ENCODE measurements at places on chromosomes 11 and 22.

GRCh38 chr22:45196926-45197605 is 33.3 kb downstream of the NUP50 start:
- no peak for DNase-seq
- H3K4me1 ChIP-seq = peaks cover 55% of the 10 kb centered on the region
- peaks cover 3% of the 10 kb centered on the region for H3K27me3 ChIP-seq
- H3K27ac ChIP-seq = no peak overlapping the region
- H3K36me3 ChIP-seq = no peaks in the 10 kb centered on the region

DNA sequence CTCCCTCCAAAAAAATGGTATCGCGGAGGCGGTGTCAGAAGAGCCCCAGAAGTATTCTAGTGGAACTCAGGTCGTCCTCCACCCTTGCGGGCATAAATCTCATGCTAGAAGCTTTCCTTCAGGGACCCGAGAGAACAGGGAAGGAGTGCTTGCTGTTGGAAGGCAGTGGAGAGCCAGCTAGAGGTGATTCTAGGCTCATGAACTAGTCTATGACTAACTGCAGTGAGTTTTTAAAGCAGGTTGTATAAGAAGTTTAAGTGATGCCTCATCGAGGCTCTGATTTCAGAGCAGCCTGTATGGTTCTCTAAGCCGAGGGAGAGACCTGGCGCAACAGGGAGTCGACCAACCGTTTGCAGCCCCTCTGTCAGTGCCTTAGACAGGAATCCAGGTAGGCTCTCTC is 85.7 kb downstream of the TBC1D22A start:
- H3K36me3 ChIP-seq = peaks cover 36% of the 10 kb centered on the region
- H3K27ac ChIP-seq = peak overlapping the region; percentile 77
- H3K4me3 ChIP-seq = no peak overlapping the region

- H3K27me3 ChIP-seq = no peaks in the 10 kb centered on the region
- no peak overlapping the region for H3K27ac ChIP-seq
- no peak overlapping the region for H3K4me3 ChIP-seq
- peaks cover 35% of the 10 kb centered on the region for H3K4me1 ChIP-seq
- no peak for DNase-seq
Measured at GRCh38 chr22:33728847-33729246, 191.4 kb downstream of the LARGE1 start.

GRCh38 chr22:31818481-31819392 is 64.9 kb downstream of the DEPDC5 start:
- no peak overlapping the region for H3K4me3 ChIP-seq
- no peaks in the 10 kb centered on the region for H3K4me1 ChIP-seq
- DNase-seq = no peak
- H3K36me3 ChIP-seq = peaks cover 73% of the 10 kb centered on the region

DNA sequence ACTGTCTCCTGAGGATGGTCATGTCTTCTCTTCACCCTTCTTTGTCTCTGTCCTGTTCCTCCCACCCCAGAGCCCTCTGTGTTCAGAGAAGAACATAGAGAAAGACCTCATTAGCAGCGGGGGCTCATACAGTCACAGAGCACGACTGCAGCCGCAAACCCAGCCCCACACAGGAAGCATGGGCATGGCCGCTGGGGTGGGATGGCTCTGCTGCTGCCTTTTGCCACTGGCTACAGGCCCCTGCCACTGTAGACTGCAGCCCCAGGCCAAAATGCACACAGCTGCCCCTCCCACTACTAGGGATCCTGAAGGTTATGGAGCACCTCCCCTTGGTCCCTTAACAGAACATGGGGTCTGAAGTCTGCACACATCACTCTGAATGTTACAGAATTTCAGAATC is 34.9 kb upstream of the KLHL35 start:
- H3K27ac ChIP-seq = no peak overlapping the region
- peaks cover 81% of the 10 kb centered on the region for H3K4me1 ChIP-seq
- no peaks in the 10 kb centered on the region for H3K36me3 ChIP-seq

DNA sequence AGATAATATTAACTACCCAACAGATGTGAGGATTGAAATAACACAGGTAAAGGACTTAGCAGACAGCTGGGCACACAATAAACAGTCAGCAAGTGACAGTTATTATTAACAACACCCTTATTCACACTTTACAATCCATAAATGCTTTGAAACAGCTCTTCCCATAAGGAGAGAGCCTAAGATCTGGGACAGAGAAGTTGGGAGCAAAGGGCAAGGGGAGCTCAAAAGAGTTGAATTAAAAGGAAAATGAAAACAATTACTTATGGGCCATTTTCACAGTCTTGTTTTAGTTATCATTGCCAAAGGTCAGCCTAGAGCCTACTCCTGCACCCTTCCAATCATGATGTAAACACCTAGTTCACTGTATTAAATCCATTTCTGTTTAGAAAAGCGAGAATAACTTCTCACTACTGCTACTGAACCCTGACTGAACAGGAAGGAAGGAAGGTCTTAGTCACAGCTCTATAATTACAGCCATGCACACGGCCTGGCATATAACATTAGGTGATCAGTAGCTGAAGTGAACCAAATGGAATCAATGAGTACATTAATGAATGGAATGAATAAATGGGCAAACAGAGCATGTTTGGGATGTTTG is 111.3 kb downstream of the PLEKHA7 start:
- DNase-seq = no peak
- H3K4me1 ChIP-seq = peaks cover 4% of the 10 kb centered on the region

GRCh38 chr11:110092111-110092514 is 1.1 kb upstream of the ZC3H12C start:
- DNase-seq = no peak
- H3K27ac ChIP-seq = peak overlapping the region; percentile 26
- peaks cover 33% of the 10 kb centered on the region for H3K4me1 ChIP-seq
- peak overlapping the region; percentile 90 for H3K4me3 ChIP-seq
- H3K36me3 ChIP-seq = no peaks in the 10 kb centered on the region

GRCh38 chr11:15764948-15765347 is 591.4 kb downstream of the SOX6 start:
- no peak for DNase-seq
- peaks cover 20% of the 10 kb centered on the region for H3K36me3 ChIP-seq
- peaks cover 11% of the 10 kb centered on the region for H3K4me1 ChIP-seq

GRCh38 chr11:57514538-57515331 is 767 bp downstream of the SLC43A1 start:
- peak; percentile 61 for DNase-seq

- peaks cover 5% of the 10 kb centered on the region for H3K36me3 ChIP-seq
- no peak for DNase-seq
- no peak overlapping the region for H3K4me3 ChIP-seq
- H3K27me3 ChIP-seq = peaks cover 12% of the 10 kb centered on the region
- H3K4me1 ChIP-seq = no peaks in the 10 kb centered on the region
Measured at GRCh38 chr11:57402188-57403002, 11.9 kb upstream of the PRG2 start.

DNA sequence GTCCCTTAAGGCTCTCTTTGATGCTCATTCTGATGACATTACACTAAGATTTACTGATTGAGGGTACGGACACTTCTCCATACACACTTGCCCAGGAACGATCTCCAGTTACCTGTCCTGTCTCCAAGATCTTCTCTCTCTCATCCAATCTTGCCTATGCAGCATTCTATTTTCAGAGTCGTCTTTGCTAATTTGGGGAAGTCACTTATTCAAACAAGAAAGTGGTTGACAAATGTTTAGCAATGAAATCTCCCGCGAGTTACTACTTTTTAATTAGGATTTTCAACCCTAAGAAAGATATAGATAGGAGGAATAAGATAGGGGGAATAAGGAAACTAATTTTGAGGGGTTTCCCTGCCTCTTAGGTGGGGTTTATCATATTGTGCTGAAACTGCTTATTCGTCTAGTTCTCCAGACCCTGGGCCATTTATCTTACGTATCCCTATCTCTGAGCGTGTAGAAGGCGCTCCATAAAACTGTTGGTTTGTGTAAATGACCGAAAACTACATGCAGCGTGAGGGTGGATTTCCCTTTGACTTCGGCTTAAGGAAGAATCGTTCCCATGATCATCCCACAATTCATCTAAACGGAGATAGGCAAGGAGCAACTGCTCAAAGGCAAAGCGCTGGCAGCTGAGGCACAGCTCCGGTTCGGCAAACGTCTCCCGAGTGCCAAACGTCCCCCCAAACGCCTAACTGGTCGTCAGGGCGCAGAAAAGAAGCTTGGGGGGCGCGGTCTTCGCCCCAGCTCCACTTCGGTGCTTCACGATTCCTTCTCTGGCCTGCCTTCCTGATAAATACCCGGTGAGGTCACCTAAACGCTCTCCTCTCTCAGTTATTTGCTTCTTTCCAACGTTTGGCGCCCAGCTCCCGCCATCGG is 804 bp downstream of the APIP start:
- peaks cover 38% of the 10 kb centered on the region for H3K36me3 ChIP-seq
- no peaks in the 10 kb centered on the region for H3K27me3 ChIP-seq
- DNase-seq = no peak

DNA sequence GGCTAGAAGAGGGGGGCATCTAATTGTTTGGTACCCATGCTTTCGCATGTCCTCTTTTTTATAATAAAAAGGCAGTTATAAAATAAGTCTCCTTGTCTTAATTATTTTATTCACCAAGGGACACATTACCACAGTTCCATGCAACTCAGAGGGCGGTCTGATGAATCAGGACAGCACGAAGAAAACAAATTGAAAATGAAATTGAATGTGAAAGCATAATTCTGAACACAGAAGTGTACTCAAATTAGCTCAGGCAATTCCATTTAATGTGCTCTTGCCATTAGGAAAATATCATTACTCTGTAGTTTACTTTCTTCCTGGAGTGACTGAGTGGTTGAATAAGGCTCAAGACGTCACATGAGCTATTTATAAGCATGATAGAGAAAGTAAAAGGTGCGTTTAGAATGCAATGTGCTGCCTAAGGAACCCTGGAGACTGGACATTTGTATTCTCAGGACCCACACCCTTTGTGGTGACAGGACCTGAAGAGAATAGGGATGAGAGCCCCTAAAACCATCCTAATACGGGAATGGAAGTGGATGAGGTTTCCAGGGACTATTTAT is 59.6 kb downstream of the MTNR1B start:
- no peaks in the 10 kb centered on the region for H3K36me3 ChIP-seq
- no peaks in the 10 kb centered on the region for H3K4me1 ChIP-seq
- H3K27me3 ChIP-seq = peaks cover 8% of the 10 kb centered on the region
- no peak overlapping the region for H3K4me3 ChIP-seq
- no peak overlapping the region for H3K27ac ChIP-seq

- peaks cover 3% of the 10 kb centered on the region for H3K27me3 ChIP-seq
- no peak within 1 kb of the TSS for H3K4me3 ChIP-seq
- DNase-seq = peak; percentile 54
- H3K4me1 ChIP-seq = peaks cover 9% of the 10 kb centered on the region
- H3K27ac ChIP-seq = no peak within 1 kb of the TSS
Measured at GRCh38 chr22:21632237-21632895, at the start of gene CCDC116. TSS of gene CCDC116 (plus strand) at chr22:21632760. CDS start at chr22:21633182, 422 bp downstream.

DNA sequence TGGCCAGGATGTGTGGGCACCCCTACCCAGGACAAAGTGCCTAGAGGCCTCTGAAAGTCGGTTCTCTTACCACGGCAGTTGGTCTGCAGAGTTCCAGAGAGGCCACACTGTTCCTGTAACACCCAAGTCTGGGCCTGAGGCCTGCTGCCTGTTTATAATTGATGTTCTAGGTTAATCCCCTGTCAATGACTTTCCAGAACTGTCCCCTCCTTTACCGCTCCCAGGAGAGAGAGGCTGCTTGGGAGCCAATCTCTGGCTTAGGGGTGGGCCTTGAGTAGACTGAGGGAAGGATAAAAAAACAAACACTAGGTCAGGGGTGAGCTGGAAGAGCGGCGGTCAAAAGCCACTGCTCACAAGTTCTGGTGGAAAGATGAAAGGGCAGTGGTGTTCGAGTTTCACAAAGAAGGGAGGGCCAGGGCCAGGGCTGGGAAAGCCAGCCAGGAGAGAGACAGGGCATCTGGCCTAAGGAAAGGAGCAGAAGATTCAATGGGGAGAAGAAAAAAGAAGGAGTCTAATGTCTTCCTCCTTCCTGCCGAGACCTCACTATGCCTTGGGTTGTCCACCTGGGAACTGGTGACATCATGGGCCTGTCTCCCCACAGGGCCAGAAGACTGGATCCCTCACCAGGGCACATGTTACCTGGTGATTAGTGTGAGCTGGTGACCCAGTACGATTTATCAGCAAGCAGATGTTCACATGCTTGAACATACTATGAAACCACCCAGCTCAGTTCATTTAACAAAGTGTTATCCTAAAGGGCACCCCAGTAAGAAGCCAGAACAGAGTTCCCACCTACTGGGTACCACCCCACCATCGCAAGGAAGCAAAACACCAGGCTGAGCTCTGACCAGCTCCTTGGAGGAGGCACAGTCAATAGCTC is 50.2 kb downstream of the PC start:
- peaks cover 13% of the 10 kb centered on the region for H3K27me3 ChIP-seq
- peaks cover 92% of the 10 kb centered on the region for H3K4me1 ChIP-seq
- H3K4me3 ChIP-seq = peak overlapping the region; percentile 68

GRCh38 chr22:45964372-45964771 is 12.6 kb downstream of the WNT7B start:
- no peak for DNase-seq
- H3K4me1 ChIP-seq = peaks cover 1% of the 10 kb centered on the region
- peaks cover 51% of the 10 kb centered on the region for H3K27me3 ChIP-seq
- no peaks in the 10 kb centered on the region for H3K36me3 ChIP-seq

GRCh38 chr11:65849771-65850216 is 8.2 kb downstream of the CFL1 start:
- H3K4me3 ChIP-seq = no peak overlapping the region
- H3K27me3 ChIP-seq = peaks cover 14% of the 10 kb centered on the region
- no peak overlapping the region for H3K27ac ChIP-seq
- H3K36me3 ChIP-seq = peaks cover 30% of the 10 kb centered on the region

DNA sequence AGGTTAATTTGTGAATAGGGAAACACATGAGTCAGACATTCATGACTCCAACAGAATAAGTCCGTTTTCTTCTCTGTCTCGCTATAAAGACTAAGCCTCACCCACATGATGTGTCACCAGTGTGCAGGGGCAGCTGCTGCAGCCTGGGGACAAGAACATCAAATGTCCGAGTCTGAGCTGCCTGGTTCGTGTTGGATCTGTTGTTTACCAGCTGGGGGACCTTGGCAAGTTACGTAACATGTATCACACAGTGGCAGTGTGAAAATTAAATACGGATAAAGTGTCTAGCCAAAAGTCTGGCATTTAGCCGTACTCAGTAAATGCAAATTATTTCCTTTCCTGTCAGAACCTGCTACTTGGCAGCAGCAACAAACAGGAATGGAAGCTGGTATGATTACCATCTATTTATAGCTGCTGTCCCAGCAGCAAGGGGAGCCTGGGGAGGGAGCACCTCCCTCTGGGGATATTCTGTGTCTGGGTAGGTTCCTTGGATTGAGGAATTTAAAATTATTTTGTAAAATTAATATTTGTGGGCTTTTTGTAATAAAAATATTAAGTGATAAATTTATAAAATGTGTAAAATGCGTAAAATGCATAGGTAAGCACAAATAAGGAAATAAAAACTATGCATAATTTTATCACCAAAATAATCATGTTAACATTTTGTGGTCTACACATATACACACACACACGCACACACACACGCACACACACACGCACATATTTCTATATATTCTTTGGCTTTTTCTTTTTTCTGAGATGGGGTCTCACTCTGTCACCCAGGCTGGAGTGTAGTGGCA is 1.3 kb upstream of the CLDN25 start:
- peaks cover 72% of the 10 kb centered on the region for H3K27me3 ChIP-seq
- peaks cover 7% of the 10 kb centered on the region for H3K4me1 ChIP-seq

DNA sequence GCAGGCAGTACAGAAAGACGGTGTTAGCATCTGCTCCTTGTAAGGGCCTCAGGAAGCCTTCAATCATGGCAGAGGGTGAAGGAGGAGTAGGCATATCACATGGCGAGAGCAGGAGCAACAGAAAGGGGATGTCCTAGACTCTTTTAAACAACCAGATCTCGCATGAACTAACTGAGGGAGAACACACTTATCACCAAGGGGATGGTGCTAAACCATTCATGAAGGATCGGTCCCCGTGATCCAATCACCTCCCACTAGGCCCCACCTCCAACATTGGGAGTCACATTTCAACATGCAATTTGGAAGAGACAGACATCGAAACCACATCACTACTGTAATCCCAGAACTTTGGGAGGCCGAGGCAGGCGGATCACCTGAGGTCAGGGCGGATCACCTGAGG is 39.9 kb upstream of the LIPT2 start:
- no peak for DNase-seq
- peaks cover 15% of the 10 kb centered on the region for H3K4me1 ChIP-seq
- H3K27ac ChIP-seq = no peak overlapping the region
- H3K4me3 ChIP-seq = no peak overlapping the region
- H3K27me3 ChIP-seq = peaks cover 7% of the 10 kb centered on the region

Measured in nephron progenitor cell (in vitro differentiated cells).